ENCODE measurements at places on chromosomes 7 and 10. TPM values are rescaled to one million over a fixed set of nuclear protein-coding genes. Genes with fewer than 3 reads are reported as not detected.
A peak's percentile ranks its signal among the peaks of the same experiment; 100 is the strongest.

DNA sequence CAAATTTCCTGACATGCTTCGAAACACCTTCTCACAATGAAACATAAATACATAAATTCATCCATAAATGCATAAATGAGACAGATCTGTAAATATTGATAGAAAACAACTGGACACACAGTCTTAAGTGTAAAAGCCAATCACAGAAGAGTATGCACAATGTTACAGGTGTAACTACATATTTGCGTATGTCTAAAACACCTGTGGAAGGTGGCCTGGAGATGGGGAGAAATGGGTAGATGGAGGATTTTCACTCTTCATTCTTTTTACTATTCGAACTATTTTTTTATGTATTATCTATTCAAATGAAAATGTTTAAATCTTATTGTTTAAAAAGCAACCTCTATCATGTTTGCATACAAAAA lies 860 bp downstream of the IQUB start:
- no peak for DNase-seq

DNA sequence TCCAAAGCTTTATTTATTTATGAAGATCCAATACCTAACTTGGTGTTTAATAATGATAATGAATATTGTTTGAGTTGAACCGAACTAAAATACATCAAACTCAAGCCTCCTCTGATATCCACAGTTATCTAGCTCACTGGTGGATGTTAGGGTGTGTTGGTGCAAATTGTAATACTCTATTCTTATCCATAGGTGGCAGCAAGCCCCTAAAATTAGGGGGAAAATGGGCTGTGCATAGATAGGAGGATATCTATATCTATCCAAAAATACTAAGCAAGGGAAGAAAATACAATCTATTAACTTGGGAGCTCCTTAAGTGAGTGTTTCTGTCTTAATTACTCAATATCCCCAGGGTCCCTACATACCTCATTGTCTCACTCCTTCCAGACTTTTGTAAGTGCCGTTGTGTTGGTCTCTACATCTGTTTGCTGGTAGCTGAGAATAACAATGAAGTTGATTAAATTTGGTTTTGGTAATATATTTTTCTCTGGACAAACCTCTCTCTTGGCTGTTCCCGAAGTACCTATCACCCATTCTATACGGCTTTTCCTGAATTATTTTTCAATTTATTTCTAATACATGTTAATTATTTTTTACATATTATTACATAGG lies 55.0 kb upstream of the VWDE start:
- DNase-seq = no peak

The SFTPA1 gene
- not detected for total RNA-seq

The TMEM209 gene
- total RNA-seq = 5.1 TPM

The CRPPA gene
- total RNA-seq = 0.42 TPM

The AKR1B1 gene
- 89.3 TPM for total RNA-seq

The SAP25 gene
- not detected for total RNA-seq

GRCh38 chr7:131231381-131232220 lies 96.1 kb upstream of the MKLN1 start:
- DNase-seq = no peak

The SFRP4 gene
- 16.3 TPM for total RNA-seq

- DNase-seq = no peak
Measured at GRCh38 chr7:131076711-131077181, 250.9 kb upstream of the MKLN1 start.

DNA sequence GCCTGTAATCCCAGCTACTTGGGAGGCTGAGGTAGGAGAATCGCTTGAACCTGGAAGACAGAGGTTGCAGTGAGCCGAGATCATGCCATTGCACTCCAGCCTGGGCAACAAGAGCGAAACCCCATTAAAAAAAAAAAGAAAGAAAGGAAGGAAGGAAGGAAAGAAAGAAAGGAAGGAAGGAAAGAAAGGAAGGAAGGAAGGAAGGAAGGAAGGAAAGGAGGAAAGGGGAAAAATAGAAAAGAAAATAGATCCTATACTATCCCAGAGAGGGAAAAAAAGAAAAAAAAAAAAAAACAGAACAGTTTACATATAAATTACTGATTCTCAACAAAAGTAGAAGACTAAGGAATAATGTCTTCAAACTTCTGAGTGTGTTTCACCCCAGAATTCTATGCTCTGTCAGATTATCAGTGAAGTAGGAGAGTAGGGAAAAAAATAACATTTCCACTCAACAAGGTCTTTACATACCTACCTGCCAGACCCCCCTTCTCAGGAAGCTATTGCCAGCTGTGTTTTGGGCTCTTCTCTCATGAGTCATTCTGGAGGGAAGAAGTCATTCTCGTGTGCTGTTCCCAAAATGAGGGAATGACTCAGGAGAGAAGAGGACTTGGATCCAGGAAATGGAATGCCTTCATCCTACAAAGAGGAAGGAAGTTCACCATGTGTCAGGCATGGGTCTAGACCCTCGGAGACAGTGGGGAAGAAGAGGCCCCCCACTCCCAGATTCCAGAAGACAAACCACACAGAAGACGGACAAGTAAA lies 20.9 kb downstream of the RGS10 start:
- peak; percentile 55 for DNase-seq

Measured in MG63 (cell line).